ENCODE measurements at places on chromosomes 3 and 15.

DNA sequence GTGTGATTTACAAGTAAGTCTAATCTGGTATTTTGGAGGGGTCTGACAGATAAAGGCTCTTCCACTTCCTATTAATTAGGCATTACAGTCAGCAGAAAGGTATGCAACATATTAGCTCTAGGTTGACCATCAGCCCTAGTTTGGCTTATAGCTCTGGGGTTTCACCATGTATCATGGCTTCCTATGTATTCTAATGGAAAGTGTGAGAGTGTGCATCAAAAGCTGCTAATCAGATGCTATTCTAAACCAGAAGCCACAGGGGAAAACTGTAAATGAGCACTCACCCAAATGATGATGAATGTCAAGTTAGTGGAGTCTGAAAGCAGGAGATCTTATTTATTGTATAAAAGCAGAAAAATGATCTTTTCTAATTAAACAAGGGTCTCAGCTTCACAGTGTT, 149.2 kb upstream of the MITF start:
- no peak for DNase-seq

DNA sequence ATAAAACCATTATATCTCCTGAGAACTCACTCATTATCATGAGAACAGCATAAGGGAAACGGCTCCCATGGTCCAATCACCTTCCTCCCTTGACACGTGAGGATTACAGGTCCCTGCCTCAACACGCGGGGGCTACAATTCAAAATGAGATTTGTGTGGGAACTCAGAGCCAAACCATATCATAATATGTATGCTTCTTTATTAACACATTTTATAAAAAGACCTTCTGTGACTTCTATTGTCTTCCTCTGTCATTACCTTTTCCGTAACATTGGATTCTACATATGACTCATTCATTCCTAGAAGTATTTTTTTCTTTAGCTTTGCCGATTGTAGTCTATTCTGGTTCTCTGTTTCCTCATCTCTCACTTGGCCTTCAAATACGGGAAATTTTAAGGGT, 267.2 kb upstream of the ROBO1 start:
- no peak for DNase-seq

DNA sequence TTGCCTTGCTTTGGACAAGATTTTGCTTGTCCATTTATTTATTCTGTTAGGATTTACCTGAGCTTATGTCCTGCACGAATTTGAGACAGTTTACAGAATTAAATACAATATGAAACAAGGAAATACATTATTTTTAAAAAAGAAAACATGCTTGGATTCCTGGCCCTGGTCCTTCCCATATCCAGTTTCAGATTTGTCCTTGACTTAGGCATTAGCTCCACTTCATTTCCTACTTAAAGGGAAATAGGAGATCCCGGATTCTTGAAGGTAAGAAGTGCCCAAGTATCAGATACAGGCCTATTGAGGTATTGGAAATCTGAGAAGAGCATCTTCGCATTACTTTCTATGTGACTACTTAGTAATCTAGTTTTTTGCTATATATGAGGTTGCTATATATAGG, 672.0 kb downstream of the SI start:
- DNase-seq, result no peak

GRCh38 chr3:148861277-148861869, 3.7 kb upstream of the CPA3 start:
- DNase-seq, result no peak

DNA sequence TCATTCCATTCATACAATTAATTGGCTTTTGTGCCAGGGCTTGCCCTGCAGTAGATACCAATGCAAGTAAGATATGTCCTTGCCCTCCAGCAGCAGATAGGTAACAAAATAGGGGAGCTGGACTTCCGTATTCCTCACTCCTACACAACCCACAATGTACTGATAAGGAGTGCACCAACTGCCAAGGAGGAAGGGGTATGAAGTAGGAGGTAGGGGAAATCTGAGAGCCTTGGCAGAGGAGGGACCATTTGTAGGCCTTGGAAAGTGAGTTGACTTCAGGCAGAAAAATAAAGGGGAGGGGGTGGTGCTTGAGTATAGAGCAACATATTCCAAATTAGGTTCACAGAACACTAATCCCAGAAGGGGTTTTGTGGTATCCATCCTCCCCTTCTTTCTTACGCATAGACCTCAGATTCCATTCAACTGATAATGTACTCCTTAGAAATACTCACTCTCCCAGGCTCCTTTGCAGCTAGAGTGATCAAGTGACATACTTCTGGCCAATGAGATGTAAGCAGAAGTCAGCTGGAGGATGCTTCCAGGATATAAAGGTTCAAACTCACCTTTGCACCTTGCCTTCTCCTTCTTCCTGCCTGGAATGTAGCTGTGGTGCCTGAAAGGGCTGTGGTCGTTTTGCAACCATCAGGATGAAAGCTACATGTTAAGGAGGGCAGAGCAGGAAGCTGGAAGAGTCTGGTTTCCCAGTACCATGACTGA, 127.1 kb upstream of the SMAD3 start:
- DNase-seq, result no peak

- no peak for DNase-seq
These were observed 33.0 kb upstream of the VILL start for GRCh38 chr3:37957539-37957936.

- DNase-seq, result no peak
These were observed 10.4 kb downstream of the KPNA4 start for GRCh38 chr3:160554980-160555379.

GRCh38 chr15:68526269-68526668, 52.5 kb upstream of the CORO2B start:
- no peak for DNase-seq

GRCh38 chr3:17469520-17469919, 272.9 kb downstream of the TBC1D5 start:
- DNase-seq, result no peak

- DNase-seq, result peak; percentile 64
These were observed 84.0 kb upstream of the PXYLP1 start for GRCh38 chr3:141147657-141148056.

- DNase-seq, result no peak
These were observed 49.7 kb upstream of the UTS2B start for GRCh38 chr3:191380001-191380400.

GRCh38 chr3:184126006-184126405, 9.2 kb upstream of the EIF2B5 start:
- DNase-seq, result no peak

GRCh38 chr3:181075098-181075497, 85.6 kb upstream of the DNAJC19 start:
- DNase-seq, result no peak

GRCh38 chr15:68616397-68616796, 37.6 kb downstream of the CORO2B start:
- DNase-seq, result no peak

GRCh38 chr3:138940446-138940845, 6.5 kb downstream of the FOXL2 start:
- no peak for DNase-seq

DNA sequence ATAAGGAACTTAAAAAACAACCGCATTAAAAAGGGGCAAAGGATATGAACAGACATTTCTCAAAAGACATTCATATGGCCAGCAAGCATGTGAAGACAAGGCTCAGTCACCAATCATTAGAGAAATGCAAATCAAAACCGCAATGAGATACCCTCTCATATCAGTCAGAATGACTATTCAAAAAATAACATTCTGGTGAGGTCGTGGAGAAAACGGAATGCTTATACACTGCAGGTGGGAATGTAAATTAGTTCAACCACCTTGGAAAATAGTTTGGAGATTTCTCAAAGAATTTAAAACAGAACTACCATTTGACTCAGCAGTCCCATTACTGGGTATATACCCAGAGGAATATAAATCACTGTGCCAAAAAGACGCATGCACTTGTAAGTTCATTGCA, 496.6 kb upstream of the SGO1 start:
- no peak for DNase-seq

- DNase-seq, result peak; percentile 29
These were observed 244.7 kb downstream of the NSUN3 start for GRCh38 chr3:94307588-94307987.

- peak; percentile 64 for DNase-seq
These were observed 62.7 kb downstream of the KLHL6 start for GRCh38 chr3:183492849-183493179.

- no peak for DNase-seq
These were observed 11.5 kb downstream of the DISP2 start for GRCh38 chr15:40369474-40369869.

DNA sequence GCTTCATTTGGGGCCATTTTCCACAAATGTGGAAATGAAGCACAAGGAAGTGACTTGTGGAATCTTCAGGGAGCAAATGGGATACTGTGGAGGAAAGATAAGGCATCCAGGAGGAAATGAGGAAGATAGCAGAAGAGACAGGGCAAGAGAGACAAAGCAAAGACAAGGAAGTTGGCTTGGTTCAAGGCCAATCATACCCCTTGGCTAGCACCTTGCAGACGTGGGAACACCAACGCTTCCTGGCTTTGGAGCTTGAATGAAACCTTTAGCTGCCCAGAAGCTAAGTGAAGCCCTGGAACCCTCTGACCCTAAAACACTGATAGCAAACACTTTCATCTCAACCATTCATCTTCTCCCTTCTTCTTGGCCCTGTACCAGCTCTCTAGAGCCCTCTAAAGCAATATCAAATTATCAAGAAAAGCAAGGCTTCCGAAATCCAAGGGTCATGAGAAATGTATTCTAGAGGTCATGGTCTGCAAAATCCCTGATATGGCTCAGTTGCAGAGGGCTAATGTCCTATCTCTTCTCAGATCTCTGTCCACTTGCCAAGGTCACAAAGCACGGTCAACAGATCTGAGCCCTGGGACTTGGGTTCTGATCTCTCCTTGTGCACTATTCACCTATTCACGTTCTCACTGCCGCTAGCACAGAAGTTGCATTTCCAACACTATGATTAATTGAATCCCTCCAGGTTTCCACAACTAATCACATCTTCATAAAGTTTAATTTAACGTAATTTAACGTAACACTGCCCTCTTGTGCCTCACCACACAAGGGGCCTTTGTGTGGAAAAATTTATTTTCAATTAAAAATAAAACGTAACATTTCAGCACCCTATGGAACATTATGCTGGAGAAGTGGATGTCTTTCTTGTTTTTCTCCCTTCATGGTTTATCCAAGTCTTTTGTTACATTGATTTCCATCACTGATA, 557.6 kb upstream of the ADAMTS9 start:
- DNase-seq, result no peak

DNA sequence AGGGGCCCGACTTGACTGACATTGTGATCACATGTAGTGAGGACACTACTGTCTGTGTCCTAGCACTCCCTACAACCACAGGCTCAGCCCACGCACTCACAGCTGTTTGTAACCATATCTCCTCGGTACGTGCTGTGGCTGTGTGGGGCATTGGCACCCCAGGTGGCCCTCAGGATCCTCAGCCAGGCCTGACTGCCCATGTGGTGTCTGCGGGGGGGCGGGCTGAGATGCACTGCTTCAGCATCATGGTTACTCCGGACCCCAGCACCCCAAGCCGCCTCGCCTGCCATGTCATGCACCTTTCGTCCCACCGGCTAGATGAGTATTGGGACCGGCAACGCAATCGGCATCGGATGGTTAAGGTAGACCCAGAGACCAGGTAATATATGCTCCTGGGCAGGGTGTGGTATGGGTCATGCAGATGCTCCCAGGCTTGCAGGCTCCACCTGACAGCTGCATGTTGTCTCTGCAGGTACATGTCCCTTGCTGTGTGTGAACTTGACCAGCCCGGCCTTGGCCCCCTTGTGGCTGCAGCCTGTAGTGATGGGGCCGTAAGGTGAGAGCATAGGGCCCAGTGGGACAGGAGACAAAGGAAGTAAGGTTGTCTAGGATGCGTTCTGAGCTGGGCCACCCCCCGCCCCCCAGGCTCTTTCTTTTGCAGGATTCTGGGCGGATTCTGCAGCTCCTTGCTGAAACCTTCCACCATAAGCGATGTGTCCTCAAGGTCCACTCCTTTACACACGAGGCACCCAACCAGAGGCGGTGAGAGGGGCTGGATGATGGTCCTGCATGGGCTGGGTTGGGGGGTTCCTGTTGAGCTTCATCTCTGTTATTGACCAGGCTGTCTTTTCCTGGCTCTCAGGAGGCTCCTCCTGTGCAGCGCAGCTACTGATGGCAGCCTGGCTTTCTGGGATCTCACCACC, 4.4 kb downstream of the DALRD3 start:
- DNase-seq, result no peak

DNA sequence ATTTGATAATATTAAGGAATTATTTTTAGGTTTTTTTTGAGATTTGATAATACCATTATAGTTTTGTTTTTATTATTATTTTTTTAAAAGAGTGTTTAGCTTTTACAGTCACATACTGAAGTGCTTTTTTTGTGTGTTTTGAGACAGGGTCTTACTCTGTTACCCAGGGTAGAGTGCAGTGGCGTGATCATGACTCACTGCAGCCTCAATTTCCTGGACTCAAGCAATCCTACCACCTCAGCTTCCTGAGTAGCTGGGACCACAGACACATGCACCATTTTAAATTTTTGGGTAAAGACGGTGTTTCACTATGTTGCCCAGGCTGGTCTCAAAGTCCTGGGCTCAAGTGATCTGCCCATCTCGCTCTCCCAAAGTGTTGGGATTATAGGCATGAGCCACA, 73.0 kb downstream of the SUMF1 start:
- no peak for DNase-seq

GRCh38 chr15:69058830-69059556, 44.5 kb downstream of the NOX5 start:
- no peak for DNase-seq

- no peak for DNase-seq
These were observed 299.1 kb upstream of the TRIM42 start for GRCh38 chr3:140378571-140379340.

GRCh38 chr15:73914145-73914544, 12.1 kb upstream of the LOXL1 start:
- no peak for DNase-seq

DNA sequence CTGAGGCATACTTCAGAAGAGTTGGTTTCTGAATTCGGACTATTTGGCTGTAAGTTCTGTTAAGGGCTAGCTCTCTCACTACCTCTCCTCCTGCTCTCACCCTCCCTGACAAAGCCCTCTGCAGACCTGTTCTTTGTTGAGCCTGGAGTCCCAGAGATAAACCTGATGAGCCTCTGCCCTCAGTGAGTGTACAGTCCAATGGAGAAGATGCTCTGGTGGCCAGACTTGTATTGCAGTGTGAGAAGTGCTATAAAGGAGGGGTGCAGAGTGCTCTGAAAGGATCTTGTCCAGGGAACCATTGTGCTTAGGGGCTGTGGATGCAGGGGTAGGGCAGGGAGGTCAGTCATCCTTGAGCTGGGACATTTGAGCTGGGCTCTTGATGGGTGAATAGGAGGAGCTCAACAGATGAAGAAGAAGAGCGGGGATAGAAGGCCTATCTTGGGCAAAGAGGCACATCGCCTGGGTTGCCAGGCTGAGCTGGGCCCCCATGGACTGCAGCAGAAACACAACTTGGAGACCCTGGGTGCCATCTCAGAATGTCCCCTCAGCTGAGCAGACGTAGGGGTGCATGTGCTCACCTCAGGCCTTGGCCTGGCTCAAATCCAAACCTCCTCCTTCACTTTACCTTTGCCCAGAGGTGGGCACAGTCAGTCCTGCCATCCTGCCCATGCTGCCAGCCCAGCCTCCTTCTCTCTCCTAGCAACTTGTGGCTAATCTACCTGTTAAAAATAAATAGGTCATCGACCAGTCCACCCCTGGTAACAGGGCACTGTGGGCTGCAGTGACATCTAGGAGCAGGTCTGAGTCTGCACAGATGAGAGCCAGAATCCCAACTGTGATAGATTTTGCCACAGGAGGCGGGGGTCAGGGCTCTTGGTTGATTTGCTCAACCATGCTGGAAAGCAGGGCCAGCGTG, 3.3 kb downstream of the CAND2 start:
- DNase-seq, result no peak

Data from epithelial cell of prostate (primary cell).